Mesenteric fat pad (tissue), 1 donor: ENCODE measurements at places on chromosomes 3 and 15.

DNA sequence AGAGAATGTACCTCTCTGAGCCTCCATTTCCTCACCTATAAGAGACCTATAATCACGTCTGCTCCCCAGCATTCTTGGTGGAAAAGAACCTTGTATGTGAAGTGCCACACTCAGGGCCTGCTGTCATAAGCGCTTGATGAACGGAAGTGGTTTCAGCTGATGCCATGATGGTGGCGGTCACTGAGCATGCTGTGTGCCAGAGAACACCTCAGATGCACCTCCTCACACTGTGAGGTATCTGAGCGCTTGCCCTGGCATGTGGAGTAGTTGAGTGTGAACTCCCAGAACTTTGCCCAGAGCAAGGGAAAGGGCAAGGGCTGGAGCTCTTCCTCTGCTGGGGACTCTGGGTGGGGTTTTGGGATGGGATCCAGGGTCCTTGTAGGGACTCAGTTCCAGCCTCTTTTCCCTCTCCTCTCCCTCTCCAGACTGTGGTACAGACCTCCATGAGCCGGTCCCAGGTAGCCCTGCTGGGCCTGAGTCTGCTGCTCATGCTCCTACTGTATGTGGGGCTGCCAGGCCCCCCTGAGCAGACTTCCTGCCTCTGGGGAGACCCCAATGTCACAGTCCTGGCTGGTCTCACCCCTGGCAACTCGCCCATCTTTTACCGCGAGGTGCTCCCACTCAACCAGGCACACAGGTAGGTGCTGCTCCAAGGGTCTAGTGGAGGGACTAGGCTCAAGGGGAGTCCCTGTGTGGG is 2.7 kb downstream of the ABHD14A start:
- no peak for DNase-seq

DNA sequence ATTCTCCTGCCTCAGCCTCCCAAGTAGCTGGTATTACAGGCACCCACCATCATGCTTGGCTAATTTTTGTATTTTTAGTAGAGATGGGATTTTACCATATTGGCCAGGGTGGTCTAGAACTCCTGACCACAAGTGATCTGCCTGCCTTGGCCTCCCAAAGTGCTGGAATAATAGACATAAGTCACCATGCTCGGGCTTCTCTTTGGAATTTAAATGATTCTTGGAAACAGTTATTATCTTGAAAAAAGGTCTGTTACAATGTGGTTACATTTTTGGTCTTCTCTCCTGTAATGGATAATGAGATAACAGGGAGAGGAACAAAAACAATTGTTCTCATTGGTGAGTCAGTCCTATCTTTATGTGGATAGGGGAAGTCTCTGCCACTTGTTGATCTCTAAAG is 59.8 kb upstream of the AADACL2 start:
- DNase-seq: no peak

GRCh38 chr15:80609512-80609946 is 85.6 kb upstream of the ABHD17C start:
- DNase-seq: no peak

- DNase-seq: no peak
These were observed 39.9 kb downstream of the OIP5 start for GRCh38 chr15:41292521-41292920.

GRCh38 chr3:48422272-48422671 is 7.6 kb downstream of the PLXNB1 start:
- DNase-seq: no peak

GRCh38 chr3:194817936-194818335 is 132.3 kb downstream of the FAM43A start:
- peak; percentile 51 for DNase-seq
